Activated CD4-positive, alpha-beta T cell treated with anti-CD3 and anti-CD28 coated beads, Interleukin-2, amount 50 U/mL, for 4 hours (primary cell): ENCODE measurements at places on chromosomes 12 and 14.

DNA sequence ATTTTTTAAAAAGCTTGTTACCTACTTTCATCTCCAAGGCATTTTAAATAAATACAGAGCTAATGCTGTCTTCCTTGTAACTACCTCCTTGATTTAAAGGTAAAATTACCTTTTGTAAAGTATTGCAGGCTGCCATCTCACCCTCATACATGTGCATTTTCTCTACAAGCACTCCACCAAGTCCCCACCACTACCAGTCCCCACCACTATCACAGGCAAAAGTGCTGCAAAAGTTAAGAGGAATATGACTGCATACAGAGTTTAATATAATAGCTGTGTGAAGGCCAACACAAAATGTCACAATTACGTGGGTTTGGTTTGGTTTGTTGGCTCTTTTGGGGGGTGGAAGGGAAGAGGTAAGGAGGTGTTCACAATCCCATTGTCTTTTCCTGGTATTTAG, 9.6 kb downstream of the SIX1 start:
- no peak for DNase-seq

- DNase-seq = no peak
Observed at GRCh38 chr12:69386921-69387320, 27.4 kb downstream of the YEATS4 start.

DNA sequence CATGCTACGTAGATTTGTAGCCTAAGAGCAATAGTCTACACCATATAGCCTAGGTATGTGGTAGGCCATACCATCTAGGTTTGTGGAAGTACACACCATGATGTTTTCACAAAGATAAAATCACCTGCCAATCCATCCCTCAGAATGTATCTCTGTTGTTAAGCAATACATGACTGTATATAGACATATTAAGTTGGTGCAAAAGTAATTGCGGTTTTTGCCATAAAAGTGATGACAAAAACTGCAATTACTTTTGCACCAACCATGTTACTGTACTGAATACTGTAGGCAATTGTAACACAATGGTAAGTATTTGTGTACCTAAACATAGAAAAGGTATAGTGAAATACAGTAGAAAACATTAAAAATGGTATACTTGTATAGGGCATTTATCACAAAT, 40.5 kb downstream of the MGST1 start:
- no peak for DNase-seq

GRCh38 chr12:78386871-78387270, 477.7 kb upstream of the SYT1 start:
- DNase-seq = no peak

DNA sequence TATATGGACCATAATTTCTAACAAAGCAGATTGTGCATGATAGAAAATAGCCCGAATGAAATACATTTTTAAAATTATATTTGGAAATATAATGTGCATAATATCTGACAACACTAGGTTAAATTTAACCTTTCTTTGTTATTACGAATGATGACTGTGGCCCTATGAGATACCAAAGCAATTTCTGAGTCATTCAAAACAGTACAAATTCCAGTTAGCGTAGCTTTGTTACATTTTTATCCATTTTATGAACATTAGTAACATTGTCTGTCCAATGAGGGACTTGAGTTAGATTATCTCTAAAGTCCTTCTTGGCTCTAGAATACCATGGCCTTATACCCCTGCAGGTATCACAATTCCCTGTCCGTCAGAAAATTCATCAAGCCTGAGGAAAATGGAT, 39.0 kb upstream of the REP15 start:
- DNase-seq = no peak

- no peak for DNase-seq
Observed at GRCh38 chr14:23547924-23548323, 3.6 kb downstream of the ZFHX2 start.

DNA sequence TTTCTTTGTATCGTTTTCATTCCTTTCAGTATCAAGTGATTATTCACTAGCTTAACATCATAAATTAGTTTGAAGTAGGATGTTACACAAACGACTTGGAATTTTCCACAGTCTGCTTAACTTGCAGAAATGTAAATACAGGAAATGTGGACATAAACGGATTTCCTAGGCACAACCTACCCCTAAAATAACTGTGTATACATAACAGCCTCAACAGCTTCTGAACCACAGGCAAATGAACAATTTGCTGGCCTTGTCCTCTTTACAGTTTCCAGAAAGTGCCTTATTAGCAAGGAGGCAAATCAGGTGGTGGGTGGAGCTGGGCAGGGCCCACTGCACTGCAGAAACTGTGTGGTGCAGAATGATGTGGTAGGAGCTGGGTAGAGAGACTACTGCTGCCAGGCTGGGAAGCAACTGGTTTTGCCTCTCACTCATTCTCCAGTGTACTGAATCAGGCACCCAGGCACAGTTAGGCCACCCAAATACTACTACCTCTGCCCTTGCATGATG, 14.1 kb downstream of the DRAM1 start:
- DNase-seq = no peak

- no peak for DNase-seq
Observed at GRCh38 chr14:54535646-54536045, 25.9 kb downstream of the CGRRF1 start.

- no peak for DNase-seq
Observed at GRCh38 chr12:115636546-115636945, 640.9 kb downstream of the MED13L start.

GRCh38 chr12:13000925-13001774, 1.1 kb upstream of the HEBP1 start:
- peak; percentile 12 for DNase-seq

DNA sequence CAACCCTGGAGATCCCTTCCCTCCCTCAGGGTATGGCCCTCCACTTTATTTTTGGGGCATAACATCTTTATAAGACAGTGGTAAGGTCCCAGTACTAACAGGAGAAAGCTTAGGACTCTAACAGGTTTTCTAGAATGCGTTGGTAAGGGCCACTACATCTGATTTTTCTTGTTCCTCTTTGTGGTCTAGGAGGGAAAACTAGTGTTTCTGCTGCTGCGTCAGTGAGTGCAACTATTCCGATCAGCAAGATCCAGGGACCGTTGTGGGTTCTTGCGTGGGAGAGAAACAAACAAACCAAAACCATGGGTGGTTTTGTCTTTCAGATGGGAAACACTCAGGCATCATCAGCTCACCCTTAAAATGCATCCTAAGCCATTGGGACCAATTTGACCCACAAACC, 123.6 kb upstream of the SLC16A7 start:
- DNase-seq = no peak

GRCh38 chr12:103998976-103999375, 33.3 kb downstream of the TDG start:
- DNase-seq = no peak

GRCh38 chr14:86777963-86778602, 1214.9 kb downstream of the GALC start:
- no peak for DNase-seq

- DNase-seq = no peak
Observed at GRCh38 chr14:71834284-71835204, 97.7 kb upstream of the RGS6 start.

- no peak for DNase-seq
Observed at GRCh38 chr12:105741786-105742566, 396.8 kb downstream of the NUAK1 start.

DNA sequence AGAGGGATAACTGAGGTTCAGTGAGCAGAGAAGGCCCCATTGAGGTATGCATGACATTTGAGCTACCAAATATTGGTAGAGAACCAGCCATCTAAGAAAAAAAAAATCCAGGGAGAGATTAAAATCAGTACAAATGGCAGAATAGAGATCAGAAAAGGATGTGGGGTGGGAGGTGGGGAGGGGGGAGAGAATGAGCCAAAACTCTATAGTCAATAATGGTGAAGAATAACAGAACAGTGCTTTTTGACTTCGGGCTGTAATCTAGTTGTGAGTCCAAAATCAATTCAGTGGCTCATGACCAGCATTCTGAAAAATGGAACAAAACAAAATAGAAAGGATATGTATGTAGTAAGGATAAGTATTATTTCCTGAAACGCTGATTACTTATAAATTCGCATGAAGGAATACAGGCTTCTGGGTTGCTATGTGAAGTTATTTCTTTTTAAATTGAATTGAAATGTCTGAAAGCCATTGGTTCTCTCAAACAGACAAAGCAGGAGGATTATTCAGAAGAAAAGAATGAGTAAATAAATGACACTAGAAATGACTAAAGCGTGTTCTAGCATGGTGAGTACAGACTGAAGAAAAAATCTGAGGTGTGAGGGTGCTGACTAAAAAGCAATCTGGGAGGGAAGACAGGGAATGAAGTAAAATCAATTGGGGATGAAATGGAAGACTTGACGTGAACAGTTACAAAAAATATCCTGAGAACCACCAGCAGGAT, 72.4 kb downstream of the ATP2B1 start:
- DNase-seq = no peak

DNA sequence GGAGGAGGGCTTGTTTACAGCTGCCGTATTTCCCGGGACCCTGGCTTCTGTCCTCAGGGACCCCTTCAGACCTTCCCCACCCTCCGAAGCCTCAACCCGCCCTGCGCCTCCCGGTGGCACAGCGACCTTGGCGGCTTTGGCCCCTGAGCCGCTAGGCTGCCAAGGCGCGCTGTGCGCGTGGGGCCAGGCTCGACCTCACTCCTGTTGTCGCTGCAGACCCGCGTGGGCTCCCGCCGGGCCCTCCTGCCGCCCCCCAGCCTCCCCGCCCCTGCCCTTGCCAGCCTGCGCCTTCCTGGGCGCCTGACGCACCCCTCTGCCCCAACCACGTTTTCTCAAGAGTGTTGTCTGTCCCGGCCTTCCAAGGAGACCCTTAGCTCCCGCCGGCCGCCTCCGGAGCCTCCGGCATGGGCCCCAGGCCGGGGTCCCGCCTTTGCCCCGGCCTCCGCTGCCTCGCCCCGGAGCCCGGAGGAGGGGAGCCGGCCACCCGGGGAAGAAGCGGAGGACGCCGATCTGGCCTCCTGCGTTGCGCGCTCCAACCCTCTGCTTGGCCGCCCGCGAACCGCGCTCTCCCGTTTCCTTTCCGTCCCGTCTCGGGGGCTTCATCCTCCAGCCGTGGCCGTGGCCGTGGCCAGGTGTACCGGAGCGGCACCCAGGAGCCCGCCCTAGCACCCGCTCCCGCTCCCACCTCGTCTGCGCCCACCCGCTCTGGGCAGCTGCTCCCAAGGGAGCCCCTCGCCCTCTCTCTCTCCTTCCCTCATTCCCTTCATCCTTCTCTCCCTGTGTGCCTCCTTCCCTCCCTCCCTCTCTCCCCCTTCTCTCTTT, 19.9 kb downstream of the PPP2R5C start:
- peak; percentile 27 for DNase-seq

GRCh38 chr14:65731933-65732506, 319.5 kb downstream of the FUT8 start:
- DNase-seq = no peak

DNA sequence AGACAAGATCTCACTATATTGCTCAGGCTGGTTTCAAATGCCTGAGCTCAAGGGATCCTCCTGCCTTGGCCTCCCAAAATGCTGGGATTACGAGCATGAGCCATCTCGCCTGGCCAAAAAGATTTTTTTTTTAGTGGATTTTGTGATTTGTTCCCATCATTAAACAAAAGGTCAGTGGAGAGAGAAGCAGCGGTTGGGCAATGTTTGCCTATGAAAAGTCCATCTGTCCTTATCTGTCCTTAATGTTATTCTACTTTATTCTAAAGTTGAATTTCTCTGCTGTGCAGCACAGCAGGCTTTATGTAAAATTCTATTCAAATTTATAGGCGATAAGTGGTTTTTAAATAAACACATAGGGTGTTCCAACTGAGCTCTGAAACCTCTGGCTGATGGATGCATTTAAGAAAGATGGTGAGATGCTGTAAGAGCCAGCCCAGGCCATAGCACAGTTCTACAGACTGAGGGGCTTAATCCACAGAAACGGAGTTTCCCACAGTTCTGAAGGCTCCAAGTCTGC, 18.8 kb downstream of the HCAR2 start:
- DNase-seq = no peak

DNA sequence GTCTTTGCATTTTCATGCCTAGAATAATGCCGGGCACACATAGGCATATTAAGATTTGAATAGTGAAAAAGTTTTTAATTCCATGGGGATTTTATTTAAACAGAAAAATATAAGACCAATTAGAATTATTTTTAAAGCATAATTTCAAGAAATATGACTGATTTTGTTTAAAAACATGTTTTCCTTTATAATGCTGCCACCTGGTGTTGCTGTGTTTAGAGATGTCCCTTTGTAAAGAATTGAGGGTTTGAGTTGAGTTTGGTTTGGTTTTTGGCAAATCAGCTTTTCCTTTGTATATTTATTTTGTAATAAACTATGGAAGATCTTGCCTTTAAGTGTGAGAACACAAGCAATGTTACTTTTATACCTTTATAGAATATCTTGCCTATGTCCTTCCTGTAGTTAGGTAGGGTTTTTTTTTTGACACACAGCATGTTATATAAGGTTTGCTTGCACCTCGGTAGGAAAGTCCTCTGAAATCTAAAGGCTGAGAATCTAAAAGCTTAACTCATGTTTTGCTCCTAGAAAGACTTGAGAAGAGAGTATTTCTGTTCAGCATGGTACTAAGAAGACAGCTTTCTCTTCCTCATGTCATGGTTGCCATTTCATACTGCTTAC, 31.4 kb upstream of the SNAPC1 start:
- DNase-seq = no peak
